ENCODE measurements at places on chromosomes 1 and 21.

DNA sequence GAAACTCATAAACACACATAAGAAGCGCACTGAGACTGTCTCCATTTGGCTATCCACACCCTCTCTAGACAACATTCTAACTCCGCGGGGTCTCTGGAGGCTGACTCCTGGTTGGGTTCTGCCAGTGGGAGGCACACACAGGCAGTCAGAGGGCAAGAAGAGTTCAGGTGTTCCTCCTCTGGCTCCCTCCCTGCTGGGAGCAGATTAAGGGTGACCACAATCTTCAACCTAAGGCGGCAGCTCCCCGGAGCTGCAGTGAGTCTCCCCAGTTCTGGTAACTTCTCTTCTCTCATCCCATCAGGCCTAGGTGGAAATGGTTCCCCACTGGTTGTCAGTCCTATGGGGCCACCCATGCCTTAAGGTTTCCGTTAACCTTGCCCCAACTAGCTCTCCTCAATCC, 7.4 kb upstream of the TENT5C start:
- DNase-seq, result no peak

DNA sequence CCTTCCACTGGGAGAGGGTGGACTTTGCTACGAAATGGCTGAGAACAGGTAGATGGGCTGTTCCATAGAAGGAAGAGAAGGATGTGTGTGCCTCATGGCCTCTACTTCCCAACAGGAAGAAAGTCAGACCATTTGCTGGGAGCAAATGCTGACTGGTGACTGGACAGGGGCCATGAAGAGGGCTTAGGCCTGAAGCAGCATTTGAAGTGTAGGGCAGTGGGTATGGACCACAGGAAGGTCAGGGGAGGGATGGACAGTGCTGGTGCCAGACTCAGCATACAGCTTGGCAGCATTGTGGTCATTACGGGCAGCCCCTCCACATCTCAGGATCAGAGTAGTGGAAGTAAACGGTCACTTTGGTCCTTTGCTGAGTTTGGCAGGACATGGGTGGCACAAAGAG, 275.7 kb downstream of the MATN1 start:
- no peak for DNase-seq

GRCh38 chr1:209823143-209824041, 4.4 kb upstream of the UTP25 start:
- no peak for DNase-seq

DNA sequence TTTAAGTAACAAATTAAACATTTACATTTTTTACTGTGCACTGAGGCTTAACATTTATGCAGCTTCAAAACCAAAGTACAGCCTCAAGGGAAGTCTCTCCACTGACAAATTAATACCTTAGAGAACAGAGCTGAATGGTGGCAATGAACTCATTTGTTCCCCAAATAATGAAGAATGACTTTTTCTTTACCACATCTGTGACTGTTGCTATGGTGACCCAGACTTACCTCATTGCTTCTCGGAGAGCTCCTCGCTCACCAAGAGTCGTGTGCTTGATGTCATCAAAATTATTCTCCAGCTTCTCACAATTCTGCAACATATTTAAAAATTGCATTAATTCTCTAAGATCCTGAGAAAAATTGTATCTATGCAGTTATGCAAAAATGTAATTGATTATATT, 92.9 kb downstream of the DPYD start:
- DNase-seq, result no peak

DNA sequence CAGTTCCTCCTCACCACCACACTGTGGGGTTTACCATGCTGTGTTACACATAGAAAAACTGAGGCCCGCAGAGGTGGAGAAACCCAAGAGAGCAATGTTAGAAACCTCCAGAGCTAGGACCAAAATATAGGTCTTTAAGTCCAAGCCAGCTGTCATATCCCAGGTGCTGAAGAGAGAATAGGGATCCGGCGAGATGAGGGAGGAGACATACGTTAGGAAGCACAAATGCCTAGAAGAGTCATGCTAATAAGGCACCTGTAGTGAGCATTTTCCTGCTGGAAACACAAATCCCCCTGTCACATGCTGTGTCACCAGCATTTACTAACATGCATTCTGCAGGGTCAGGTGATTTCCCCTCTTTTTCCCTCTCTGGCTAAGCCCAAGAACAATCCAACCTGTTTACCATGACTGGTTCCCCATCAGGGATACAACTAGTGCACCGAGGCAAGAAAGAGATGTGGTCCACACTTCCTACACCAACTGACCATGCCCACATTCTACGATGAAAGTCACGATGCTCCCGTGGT, 168.6 kb upstream of the CAMK1G start:
- DNase-seq, result no peak

GRCh38 chr1:8047686-8048445, 21.8 kb upstream of the ERRFI1 start:
- DNase-seq, result no peak

GRCh38 chr1:201889090-201889968, 631 bp downstream of the SHISA4 start:
- DNase-seq, result peak; percentile 7

GRCh38 chr1:93360111-93360510, 14.4 kb downstream of the DR1 start:
- no peak for DNase-seq

DNA sequence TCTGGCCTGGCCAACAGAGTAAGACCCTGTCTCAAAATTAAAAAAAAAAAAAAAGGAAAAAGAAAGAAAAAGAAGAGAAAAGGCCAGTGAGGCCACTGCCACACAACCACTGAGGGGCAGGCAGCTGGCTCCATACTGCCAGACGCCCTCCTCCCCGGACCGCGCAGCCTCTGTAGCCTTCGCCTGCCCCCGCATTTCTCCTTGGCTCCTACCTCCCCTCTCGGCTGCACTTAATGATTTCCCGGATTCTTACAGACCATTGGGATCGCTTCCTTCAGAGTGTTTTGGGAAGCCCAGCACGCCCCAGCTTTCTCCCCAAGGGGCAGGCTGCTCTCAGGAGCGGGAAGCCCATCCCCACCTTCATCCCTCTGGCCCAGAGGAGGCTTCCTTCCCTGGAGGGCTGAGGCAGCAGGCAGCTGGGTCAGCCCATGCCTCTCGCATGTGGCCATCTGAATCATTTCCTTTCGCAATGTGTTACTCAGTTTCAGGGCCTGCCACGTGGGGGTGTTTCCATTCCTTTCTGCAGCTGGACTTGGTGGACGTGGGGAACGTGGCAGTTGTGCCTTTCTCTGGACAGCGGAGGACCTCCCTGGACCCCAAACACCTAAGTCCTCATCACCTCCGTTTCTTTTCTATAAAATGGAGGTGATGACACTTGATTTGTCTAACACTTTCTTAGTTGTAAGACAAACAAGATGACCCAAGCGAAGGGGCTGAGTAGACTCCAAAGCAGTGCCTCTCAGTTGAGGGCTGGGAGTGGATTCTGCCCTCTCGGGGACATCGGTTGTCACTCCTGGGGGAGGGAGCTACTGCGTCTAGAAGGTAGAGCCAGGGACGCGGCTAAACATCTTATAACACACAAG, 2.3 kb downstream of the SLC2A5 start:
- no peak for DNase-seq

GRCh38 chr1:199861020-199861795, 166.3 kb upstream of the NR5A2 start:
- DNase-seq, result no peak

- no peak for DNase-seq
These were observed 211.6 kb upstream of the KIAA0040 start for GRCh38 chr1:175404177-175404576.

DNA sequence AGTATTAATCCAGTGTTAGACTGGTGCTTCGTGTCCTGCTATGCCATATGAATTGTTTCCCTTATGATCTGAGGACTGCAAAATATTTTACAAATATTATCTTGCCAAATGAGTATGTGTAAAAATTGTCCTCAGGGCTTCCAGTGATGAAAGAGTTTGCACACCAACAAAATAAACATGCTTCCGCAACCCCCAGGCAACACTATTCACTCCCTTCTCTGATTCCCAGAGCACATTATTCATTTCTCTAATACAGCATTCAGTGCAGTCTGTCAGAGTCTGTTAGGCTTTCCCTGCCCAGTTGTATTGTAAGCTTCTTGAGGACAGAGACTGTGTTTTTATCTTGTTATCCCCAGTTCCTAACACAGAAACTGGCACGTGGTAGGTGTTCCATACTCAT, 409.9 kb upstream of the C1orf87 start:
- DNase-seq, result no peak

DNA sequence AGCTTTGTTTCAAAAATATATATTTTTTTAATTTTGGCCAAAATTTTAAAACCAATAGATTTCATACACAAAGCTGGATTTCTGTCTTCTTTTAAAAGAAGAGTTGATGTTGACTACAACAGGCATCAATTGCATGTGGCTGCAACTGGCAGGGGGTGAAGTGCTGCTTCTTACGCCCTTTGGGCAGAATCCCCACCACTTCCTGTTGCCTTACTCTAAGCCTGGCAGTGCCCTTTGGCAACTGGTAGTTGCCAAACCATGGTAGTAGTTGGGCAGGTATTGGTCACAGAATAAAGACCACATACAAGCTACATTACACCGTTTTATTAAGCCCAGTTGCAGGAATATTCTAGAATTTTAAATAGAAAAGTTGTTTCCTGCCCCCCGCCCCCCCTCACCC, 17.0 kb downstream of the LAMC2 start:
- DNase-seq, result no peak
